Pulmonary artery endothelial cell (primary cell): ENCODE measurements at places on chromosomes 1 and 21. TPM values are rescaled to one million over a fixed set of nuclear protein-coding genes. Genes with fewer than 3 reads are reported as not detected.

DNA sequence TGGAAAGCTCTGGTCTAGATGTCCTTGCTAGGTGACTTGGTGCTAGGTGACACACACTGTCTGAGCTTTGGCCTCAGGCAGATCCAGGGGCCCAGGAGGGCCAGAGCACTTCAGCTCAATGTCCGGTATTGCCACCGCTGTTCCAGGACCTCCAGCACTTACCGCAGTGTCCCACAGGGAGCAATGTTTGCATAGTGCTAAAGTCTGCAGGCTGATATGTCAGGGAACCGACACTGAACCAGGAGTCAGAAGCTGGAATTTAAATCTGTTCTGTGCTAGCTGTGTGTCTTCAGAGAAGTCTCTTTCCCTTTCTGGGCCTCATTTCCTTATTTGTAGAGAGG is 19.3 kb downstream of the DHCR24 start:
- no peak for DNase-seq

DNA sequence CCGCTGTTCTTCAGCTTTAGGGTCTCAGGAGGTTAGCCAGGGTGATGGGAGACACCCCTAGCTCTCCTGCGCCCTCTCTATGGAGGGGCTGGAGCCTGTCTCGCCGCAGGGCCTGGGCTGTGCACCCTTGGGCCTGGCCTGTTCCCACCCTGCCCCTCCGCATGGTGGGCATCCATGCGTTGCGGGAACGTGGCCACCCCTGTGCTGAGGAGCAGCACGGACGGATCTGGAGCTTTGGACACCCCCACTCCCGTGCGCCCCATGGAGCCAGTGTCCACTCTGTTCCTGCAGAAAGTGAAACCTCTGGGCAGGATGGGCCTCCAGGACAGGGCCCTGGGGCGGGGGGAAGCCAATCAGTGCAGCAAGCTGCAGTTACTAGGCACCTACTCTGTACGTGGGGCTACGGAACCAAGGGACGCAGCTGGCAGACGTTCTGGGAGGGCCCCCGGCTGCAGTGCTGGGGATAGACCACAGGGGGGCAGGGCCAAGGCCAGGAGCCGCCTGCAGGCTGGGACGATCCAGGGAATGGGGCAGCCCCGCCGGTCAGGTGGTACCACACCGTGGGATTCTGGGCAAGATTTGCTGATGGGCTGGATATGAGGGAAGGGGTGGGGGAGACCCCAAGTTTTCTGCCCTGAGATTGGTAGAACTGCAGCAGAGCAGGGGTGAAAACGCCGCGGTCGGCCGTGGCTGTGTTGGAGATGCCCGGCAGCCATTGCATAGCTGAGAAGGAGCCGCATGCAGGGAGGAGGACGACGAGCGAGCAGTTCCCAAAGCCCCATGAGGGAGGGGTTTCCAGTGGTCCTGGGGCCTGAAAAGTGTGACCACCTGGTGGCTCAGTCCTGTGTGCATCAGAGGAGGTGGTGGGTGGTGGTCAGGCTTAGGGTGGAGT is 43.3 kb downstream of the TP73 start:
- DNase-seq, result no peak

DNA sequence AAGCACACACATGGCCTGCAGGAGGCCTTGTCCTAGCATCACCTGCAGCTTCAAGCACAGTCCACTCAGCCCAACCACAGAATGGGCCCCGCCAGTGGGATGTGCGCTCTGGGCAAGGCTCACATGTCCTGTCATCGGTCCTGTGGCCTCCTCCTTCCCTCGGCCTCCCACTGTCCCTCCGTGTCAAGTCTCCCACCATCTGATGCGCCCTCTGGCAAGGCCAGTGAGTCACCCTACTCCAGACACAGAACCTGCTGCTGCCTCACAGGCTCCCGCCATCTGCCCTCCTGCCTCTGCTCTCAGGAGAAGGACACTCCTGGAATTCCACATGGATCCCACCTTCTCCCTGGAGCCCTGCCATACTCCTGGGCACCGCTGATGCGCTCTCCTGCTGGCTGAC is 14.2 kb downstream of the KCNAB2 start:
- no peak for DNase-seq

GRCh38 chr1:183983371-183984105 is 54.0 kb downstream of the COLGALT2 start:
- DNase-seq, result no peak

GRCh38 chr1:98001764-98002163 is 80.9 kb upstream of the DPYD start:
- no peak for DNase-seq

- no peak for DNase-seq
Measured at GRCh38 chr1:205407970-205408369, 13.9 kb downstream of the LEMD1 start.

GRCh38 chr1:205152505-205152904 is 30.7 kb upstream of the RBBP5 start:
- no peak for DNase-seq

- DNase-seq, result no peak
Measured at GRCh38 chr1:208235982-208236761, 8.0 kb downstream of the PLXNA2 start.

DNA sequence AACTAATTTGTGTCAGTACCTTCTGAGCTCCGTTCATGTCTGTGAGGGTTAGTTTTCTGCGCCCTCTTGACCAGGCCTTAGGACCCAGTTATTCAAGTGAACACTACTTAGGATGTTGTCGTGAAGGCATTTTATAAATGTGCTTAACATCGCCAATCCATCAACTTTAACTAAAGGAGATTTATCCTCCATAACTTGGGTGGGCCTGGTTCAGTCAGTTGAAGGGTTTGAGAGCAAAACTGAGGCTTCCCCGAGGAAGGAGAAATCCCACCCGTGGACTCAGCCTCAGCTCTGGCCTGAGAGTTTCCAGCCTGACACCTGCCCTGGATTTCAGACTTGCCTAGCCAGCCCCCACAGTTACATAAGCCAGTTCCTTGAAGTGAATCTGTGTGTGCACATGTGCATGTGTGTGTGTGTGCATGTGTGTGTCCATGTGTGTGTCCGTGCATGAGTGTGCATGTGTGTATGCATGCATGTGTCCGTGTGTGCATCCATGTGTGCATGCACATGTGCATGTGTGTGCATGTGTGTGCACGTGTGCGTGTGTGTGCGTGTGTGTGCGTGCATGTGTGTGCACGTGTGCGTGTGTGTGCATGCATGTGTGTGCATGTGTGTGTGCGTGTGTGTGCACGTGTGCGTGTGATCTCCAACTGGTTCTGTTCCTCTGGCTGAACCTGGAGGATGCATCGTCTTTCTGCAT is 62.1 kb upstream of the PDE9A start:
- no peak for DNase-seq

DNA sequence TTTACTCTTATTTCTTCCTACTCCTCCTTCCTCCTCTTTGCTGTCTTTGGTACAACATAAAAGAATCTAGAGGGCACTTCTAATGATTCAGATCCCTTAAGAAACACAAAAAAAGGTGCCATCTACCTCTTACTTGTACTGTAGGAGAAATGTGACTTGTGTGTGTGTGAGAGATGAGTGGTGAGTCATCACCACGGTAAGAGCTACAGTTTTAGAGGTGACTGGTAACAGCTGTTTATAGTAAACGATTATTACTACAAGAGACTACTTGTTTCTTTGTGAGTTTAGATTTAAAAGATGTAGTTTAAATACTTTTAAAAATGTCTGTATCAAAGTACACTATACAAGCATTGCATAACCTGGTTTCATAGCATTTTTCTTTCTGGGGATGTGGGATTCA is 40.4 kb downstream of the SLC35D1 start:
- no peak for DNase-seq

GRCh38 chr1:68180441-68181164 is 51.7 kb downstream of the WLS start:
- no peak for DNase-seq

DNA sequence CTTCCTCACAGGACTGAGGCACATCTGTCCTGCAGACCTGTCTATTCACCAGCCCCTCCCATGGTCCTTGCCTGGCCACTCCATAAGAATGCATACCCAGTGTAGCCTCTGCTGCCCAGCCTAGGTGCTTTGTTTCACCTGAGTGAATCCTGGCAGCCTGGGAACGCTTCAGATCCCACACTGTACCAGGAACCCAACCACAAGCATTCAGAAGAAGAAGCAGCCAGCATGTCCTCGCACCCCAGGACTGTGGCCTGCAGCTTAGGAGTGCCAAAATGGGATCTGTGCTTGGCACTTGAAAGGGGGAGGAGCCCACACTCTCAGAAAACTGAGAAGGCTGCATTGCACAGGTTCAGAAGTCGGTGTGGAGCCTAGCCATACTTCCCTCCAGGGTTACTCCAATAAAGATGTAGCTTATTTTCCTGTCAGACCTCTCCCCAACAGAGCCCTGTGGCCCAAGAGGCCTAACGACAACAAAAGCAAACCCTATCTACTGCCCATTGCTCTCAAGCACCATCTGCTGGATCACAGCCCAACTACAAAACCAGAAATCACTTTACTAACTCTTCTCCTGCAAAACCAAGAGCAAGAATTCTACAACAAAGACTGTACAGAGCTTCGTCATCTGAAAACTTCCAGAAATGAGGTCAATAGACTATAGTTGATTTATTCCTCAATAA is 923.1 kb upstream of the NEGR1 start:
- DNase-seq, result no peak

DNA sequence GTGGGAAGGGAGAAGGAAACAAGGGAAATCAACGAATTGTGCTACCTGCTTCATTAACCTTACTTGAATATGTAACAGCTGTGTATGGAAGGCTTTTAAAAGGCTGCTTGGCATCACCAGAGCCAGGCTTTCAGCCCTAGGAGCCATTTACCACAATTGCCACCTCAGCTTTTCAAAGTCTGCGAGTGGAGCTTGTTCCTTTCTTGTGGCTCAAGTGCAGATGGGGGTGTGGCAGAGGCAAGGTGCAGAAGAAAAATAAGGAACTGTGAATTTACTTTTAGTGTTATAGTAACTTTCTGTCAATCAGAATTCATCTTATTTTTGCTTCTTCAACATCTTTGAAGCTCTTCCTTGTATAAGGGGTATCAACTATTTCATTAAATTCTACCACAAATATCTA is 17.6 kb downstream of the CLCA2 start:
- no peak for DNase-seq

- no peak for DNase-seq
Measured at GRCh38 chr1:190373705-190374336, 103.8 kb downstream of the BRINP3 start.

GRCh38 chr21:28113718-28114117 is 879.0 kb downstream of the LTN1 start:
- DNase-seq, result no peak

SLFNL1 gene
- total RNA-seq, result 0.20 and 0.28 TPM in 2 replicates

ADCY10 gene
- not detected in 2 replicates for total RNA-seq

LCE1B gene
- total RNA-seq, result not detected in 2 replicates

AMY1A gene
- total RNA-seq, result not detected in 2 replicates

CYP4Z1 gene
- total RNA-seq, result not detected in 2 replicates

CRP gene
- total RNA-seq, result 0.07 TPM in 1 of 2 replicates, not detected in the other

TMPRSS3 gene
- total RNA-seq, result not detected in 2 replicates
